Urothelium cell line (cell line): ENCODE measurements at places on chromosomes 2 and 18.

- peak; percentile 31 for DNase-seq
Observed at GRCh38 chr18:69469444-69469919, 68.8 kb downstream of the DOK6 start.

GRCh38 chr2:134683561-134684112 lies 35.2 kb downstream of the TMEM163 start:
- no peak for DNase-seq

- DNase-seq, result peak; percentile 14
Observed at GRCh38 chr2:220077488-220077887, 450.1 kb downstream of the SLC4A3 start.

DNA sequence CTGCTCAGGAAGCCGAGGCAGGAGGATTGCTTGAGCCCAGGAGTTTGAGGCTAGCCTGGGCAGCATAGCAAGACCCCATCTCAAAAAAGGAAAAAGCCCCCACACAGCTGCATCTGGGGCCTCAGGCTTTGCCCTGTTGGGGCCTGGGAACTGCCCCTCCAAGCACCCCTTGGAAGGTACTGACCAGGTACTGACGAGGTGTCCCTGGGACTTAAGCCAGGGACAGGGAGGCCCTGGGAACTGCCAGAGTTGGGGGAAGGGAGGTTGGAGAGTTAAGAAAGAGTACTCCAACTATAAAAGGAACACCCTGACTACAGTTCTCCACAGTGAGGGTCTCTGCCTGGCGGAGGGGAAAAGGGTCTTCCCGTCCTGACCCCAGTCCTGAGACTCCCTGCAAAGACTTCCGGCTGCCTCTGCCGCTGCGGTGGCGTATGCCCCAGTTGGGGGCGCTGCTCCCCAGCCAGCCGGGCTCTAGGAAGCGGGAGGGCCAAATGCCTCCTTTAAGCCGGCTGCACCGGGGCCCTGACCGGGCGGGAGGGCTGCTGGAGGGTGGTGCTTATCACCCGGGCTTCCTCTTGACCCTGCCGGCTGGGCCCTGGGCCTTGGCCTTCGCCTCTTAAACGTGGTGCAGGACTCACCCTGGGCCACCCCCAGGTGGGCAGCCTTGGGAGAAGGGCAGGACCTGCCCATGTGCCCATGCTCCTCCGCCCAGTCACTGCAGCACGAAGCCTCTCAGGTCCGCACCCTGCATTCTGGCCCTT lies 12.8 kb downstream of the SLC30A3 start:
- DNase-seq, result no peak

DNA sequence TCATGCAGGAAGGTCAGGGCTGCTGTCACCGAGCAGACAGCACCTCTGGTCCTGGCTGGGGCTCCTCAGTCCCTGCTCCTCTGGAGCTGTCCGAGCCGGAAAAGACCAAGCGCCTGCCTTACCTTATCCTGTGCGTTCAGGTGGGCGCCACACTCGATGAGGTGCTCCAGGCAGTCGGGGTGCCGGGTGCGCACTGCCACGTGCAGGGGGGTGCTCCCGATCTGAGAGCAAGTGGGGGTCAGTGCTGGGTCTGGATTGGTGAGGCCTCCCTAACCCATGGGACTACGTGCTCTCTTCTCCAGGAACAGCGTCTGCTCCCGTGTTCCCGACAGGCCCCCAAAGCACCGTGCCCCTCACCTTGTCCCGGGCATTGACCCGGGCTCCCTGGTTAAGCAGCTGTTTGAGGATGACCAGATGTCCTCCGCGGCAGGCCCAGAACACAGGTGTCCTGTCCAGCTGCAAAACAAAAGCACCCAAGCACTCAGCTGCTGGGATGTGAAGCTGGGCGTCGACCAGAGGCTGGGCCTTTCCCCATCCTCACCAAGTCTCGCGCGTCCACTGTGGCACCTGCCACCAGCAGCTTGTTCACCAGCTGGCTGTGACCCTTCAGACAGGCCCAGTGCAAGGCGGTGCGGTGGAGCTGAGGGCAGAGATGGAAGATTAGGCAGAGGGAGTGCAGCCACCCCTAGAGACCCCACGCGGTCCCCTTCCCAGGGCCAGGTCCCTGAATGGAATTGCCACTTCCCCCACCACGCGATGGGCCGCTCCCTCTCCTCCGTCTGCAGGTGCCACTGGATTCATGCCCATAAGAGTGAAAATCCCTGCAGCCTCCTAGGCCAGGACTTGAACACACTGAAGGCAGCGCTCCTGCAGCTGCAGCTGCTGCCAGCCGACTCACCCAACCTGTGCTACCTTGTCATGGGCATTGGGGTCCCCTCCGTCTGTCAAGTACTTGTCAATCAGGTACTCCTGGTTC lies 3.7 kb downstream of the ANKRD23 start:
- no peak for DNase-seq

DNA sequence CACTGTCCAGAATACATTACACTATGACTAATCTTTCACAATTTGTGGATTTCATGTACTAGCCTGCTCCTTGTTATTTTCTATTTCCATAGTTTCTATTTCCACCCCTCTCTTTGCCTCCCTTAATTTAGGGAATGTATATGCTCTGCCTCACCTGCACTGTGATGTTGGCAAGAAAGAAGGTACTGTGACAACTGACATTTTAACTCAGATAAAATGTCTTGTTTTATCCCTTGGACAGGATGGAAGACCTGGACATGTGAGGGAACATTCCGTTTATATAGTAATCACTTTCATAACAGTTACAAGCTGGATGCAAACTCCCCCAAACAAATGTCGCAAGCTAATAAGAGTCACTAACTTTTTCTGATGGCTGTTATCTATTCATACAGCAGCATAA lies 21.5 kb upstream of the DSG3 start:
- DNase-seq, result no peak

DNA sequence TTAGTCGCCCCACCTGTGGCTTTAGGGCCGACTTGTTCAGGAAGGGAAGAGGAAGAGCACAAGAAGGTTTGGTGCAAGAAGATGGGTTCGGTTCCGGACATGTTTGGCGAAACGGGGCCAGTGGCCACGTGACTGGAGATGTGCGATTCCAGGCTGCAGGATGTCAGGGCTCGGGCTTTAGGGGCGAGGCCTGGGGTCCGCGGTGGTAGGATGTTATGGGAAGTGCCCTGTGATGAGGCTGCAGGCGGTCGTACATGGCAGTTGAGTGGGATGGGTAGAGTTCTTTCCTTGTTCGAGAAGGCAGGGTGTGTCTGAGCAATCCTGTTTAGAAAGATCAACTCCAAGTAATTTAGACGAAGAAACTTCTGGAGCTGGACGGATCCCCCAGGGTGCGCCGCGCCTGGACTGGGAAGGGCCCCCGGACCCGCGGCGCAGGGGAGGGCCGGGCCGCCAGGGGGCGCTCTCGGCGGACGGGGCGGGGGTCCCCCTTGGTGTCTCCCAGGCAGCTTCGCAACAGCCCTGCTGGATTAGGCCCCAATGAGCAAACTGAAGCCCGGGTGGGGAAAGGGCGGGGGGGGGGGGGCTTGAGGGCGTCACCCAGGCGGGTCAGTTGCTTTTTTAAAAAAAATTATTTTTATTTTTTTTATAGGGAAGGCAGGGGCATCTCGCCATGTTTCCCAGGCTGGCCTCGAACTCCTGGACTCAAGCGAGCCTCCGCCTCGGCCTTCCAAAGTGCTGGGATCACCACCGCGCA lies 17.2 kb upstream of the SDC1 start:
- DNase-seq, result peak; percentile 60

GRCh38 chr2:197369933-197370320 lies 59.3 kb upstream of the ANKRD44 start:
- DNase-seq, result no peak

DNA sequence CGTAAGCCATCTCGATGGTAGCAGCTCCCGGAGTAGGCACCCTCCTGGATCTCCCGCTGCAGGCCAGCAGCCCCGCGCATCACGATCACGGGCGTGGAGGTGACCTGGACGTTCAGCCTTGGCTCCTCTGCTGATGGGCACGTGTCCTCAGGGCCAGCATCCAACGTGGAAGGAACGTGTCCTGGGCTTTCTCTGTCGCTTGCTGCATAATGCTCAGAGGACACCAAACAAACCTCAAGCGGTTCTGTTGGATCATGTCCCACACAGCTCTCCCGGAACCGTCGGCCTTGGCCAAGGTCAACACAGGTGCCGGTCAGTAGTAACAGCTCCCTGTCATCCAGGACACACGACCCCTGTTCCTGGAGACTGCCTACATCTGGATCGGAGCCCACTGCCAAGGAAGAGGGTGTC lies 23.1 kb downstream of the PASK start:
- no peak for DNase-seq

GRCh38 chr18:79756826-79757225 lies 40.9 kb upstream of the KCNG2 start:
- DNase-seq, result no peak

GRCh38 chr2:19632403-19632991 lies 269.3 kb downstream of the TTC32 start:
- no peak for DNase-seq

GRCh38 chr2:47048801-47049480 lies 106.2 kb downstream of the STPG4 start:
- no peak for DNase-seq

DNA sequence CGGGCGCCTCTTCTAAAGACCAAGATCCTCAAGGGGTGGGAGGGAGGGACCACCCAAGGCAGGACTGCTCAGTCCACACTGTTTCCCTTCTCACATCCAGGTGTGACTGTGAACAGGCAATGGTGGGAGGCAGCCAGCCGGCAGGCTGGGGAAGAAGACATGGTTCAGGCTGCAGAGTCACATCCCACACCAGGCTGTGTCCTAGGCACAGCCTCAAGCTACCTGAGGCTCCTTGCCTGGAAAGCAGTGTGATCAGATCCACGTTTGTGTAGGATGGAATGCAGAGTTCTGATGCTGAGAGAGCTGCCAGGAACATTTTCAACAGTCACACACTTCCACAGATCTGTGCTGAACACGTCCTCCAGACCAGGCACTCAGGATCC lies 16.4 kb downstream of the SLC66A2 start:
- no peak for DNase-seq

DNA sequence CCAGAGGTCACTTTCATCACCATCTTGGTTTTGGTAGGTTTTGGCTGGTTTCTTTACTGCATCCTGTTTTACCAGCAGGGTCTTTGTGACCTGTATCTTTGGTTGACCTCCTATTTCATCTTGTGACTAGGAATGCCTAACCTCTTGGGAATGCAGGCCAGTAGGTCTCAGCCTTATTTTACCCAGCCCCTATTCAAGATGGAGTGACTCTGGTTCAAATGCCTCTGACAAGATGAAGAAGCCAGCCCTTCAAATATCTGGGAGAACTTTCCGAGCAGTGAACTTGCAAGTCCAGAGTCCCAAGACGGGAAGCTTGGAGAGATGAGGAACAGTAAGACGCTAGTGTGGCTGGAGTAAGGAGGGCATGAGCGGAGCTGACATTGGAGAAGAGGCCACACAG lies 28.6 kb downstream of the PROKR1 start:
- no peak for DNase-seq

DNA sequence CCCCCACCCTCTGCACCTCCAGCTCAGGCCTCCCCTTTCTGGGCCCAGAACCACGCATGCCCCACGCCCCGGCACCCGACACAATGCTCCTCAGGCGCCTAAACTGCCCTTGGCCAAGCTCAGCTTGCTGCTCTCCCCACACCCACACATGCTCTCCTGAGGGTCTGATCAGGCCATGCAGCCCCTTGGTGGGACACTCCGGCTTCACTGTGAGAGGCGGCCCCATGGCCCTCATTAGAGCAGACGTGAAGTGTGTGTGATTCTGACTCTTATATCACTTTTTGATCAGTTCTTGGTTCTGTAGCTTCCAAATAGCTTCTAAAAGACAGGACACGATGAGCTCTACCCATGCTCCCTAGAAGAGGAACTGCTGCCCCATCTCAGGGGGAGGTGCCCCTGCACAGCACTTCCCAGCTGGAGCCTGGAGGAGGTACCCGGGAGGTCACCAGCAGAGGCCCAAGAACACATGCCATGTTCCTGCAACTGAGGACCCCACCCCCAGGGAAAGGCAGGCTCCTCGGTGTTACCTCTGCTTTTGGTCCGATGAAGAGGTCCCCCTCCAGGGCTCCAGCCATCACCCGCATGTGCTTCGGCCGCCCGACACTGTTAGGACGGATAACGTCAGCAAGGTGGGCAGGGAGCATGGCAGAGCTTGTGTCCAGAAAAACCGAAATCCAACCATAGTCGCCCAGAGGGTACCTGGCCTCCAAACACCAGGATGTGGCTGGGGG lies 3.6 kb downstream of the ACTR1B start:
- DNase-seq, result no peak

DNA sequence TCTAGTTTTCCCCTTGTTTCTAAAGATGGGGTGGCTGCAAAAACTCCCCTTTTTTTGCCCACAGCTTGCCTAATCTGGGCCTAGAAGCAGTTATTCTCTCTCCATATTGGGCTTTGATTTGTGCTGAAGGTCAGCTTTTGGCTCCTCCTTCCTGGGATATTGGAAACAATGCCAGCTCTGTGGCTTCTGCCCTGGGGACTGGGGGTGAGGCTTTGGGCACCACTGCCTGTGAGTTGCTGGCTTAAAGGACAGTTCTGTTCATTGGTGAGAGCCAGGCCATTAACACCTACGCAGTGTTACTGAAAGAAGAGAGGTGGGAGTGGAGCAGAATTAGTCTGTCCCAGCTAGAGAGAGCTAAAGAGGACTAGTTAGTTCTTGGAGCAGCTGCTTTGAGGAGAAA lies 4.3 kb downstream of the UBXN2A start:
- DNase-seq, result no peak

GRCh38 chr18:58148954-58149471 lies 105.0 kb downstream of the NEDD4L start:
- DNase-seq, result no peak

GRCh38 chr2:41943159-41943558 lies 104.7 kb upstream of the PKDCC start:
- DNase-seq, result no peak

- no peak for DNase-seq
Observed at GRCh38 chr2:176885001-176885643, 327.5 kb upstream of the HNRNPA3 start.

DNA sequence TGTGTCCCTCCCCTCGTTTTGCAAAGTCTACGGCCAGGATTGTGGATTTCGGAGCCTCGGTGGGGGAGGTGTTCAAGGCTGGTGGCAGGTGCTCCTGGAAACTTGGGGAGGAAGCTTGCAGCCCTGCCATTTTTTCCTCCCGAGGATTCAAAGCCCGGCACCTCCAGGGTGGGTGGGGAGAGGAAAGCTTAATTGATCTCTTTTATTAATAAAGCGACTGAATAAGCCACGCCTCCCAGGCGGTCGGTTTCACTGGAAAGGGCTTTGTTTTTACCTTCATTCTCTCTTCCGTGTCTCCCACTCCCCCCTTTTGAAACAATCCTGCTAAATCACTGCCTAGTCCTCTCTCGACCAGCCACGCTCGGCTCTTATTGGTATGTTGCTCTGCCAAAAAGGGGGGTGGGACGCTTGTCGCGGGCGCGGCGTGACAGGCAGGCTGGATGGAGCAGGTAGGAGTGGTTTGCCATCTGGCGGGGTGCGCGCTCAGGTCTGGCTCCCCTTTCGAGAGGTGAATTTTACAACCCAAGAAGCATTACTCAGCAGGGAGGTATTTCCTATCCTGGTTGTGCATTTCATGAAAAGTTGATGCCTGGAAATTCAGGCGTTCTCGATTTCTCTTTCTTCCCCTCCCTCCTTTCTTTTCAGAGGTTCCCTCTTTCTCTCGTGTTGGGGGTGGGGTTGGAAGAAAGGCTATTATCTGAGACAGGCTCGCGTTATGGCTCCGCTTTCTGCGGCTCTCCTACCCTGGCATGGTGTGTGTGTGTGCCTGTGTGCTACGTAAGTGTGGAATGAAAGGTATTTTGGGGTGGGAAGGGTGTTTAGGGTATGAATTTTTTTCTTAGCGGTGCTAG lies 1.4 kb downstream of the NEDD4L start:
- peak; percentile 44 for DNase-seq
